ENCODE measurements at places on chromosomes 2 and 18. TPM values are rescaled to one million over a fixed set of nuclear protein-coding genes. Genes with fewer than 3 reads are reported as not detected.

Gene CROCC2
- 3.5 TPM for polyA plus RNA-seq

- no peak for DNase-seq
Measured at GRCh38 chr2:2824588-2824987, 493.5 kb upstream of the MYT1L start.

- DNase-seq: no peak
Measured at GRCh38 chr18:42024131-42024530, 69.1 kb downstream of the PIK3C3 start.

DNA sequence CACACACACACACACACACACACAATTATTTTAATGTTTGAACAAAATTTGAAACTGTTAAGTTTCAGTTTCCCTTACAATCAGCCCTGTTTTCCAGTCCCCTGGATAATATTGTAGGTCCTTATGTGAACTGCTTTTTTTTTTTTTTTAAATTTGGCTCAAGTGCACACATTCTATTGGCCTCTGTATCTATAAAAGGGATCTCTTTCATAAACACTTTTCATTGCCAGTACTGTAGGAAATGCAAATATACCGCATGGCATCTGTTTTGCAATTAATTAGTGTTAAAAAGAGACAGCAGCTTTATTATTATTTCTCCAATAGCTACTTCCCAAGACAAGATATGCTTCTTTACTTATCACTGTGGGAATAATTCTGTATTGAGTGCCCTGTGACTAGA is 738.7 kb downstream of the EPHA4 start:
- no peak for DNase-seq

Gene SLC4A5
- polyA plus RNA-seq: 9.9 TPM

GRCh38 chr2:144995482-144995881 is 475.6 kb upstream of the ZEB2 start:
- no peak for DNase-seq

Gene MEP1B
- 0.46 TPM for polyA plus RNA-seq

Gene LBH
- polyA plus RNA-seq: 174 TPM

DNA sequence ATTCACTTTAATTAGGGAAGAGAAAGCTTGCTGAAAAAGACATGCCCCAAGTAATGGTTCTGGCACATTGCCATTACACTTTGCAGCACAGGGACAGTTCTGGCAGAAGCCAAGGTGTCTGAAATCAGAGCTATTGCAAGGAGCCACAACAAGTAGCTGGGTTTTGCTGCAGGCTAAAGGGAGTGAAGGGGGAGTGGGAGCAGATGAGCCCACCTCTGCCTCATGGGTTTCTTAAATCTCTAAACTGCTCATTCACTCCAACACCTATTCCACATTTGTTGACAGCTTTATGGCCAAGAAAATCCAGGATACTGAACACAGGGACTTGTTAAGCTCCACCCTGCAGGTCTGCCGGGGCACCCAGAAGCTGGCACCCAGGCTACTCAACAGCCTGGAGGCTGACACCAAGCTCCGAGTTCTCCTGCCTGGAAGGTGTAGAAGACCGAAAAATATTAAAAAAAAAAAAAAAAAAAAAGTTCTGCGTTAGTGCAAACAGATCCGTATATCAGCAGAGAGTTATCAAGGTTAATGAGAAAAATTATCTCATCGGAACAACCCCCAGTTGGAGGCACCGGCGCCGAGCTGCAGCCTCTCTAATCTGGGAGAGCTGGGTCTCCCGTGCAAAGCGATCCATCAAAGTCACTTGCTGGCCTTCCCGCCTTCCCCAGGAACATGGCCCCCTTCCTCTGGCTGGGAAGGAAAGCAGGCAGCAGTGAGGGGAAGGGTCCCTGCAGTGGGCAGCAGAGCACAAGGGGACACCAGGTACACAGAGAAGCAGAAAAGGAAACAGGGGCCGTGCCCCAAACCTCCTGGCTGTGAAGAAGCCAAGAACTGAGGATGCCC is 123.7 kb downstream of the HNMT start:
- DNase-seq: peak; percentile 20

- no peak for DNase-seq
Measured at GRCh38 chr2:153474407-153474806, 4.2 kb downstream of the RPRM start.

DNA sequence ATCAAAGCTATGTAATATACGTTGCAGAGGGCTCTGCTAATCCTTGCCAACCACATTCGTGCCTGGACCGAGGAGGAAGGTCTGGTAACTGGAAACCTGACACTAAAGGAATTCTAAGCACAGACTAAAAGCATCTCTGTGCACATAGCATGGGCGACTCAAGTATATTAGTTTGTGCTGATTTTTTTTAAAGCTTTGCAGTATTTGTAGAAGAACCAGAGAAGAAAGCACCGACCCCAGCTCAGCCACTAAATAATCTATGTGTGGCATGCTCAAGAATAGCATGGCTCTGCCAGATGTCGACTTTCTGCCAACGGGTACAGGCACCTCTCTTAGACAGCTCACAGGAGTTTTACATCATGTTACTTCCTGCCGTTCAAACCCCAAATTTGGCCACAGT is 73.2 kb upstream of the NRP2 start:
- peak; percentile 21 for DNase-seq

Gene GALNT13
- 3.5 TPM for polyA plus RNA-seq

- DNase-seq: no peak
Measured at GRCh38 chr2:111221701-111222100, 101.0 kb downstream of the BCL2L11 start.

DNA sequence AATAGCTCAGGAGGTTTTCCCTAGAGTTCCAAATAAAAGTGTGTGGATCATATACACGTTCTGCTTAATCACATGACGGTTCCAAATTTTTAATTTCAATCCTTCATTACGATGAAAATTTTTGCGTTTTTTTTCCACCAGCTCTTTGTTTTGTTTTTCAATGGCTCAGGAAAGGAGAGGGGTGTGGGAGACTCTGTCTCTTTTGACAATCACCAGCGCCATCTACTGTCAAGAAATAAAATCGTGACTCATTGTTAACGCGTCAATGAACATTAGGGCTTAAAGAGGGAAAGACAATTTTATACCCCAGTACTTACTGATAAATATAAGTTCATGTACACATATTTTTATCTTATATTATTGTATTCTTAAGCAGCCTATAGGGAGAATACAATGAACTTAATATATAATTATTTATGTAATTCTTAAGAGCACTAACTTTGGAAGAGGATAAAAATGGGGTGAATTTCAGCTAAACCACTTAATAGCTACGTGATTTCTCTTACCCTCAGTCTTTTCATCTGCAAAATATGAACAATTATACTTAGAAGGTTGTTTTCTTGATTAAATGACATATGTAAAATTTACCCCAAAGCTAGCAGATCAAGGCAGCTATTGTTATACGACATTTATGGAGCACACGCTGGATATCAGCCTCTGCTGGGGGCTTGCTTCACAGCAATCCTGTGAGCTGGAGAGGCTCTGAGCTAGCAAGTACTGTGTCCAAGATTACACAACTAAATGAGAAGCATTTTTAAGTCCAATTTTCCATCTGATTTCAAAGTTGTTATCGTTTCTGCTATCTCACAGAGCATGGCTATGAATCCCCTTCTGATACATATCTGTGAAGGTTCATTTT is 47.4 kb upstream of the RMDN2 start:
- DNase-seq: peak; percentile 62

Gene DYNC2LI1
- 110 TPM for polyA plus RNA-seq

- DNase-seq: no peak
Measured at GRCh38 chr2:170525566-170525900, 189.6 kb upstream of the SP5 start.

GRCh38 chr2:175015340-175015739 is 10.2 kb upstream of the CHN1 start:
- DNase-seq: no peak

DNA sequence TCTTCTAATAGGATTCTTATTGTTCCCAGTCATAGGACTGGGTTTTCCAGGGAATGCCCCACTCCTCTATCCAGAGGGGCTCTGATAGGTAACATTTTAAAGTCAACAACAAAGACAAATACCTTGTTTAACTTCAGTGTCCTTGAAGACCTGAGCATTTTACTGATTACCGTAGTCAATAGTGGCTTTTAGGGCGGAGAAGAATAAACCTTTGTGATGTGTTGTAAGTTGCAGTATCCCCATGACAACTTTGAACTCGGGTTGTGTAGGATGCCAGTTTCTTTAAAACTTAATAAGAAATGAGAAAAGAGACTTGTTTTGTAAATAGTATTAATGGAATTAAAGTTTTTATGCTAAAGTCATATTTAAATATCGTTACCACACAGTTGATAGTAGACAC is 6.0 kb downstream of the GATA6 start:
- DNase-seq: no peak

Gene BCL2
- polyA plus RNA-seq: 11.6 TPM

- DNase-seq: no peak
Measured at GRCh38 chr2:9018534-9018933, 15.1 kb upstream of the MBOAT2 start.

Gene DAPL1
- not detected for polyA plus RNA-seq

DNA sequence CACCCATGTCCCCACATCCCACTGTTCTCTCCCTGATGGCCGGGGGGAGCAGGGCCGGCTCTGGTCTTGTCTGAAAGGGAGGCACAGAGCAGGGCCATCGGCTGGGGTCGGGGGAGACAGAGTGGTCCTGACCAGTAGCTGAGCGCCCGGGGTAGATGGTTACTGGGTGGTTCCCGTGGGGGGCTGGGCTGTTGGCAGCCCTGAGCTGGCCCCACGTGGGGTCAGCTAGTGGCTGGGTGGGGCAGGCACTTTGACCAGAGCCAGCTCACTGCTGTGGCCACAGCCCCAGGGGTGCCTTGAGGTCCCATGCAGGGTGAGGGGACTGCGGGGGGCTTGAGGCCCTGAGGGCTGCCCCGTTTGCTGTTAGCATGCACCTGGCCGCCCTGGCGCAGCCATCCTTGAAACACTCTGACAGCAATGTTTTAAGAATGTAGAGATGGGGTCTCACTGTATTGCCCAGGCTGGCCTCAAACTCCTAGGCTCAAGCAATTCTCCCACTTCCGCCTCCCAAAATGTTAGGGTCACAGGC is 12.3 kb upstream of the NEU4 start:
- DNase-seq: no peak

GRCh38 chr2:30030361-30030760 is 109.0 kb upstream of the ALK start:
- DNase-seq: peak; percentile 21

GRCh38 chr2:11726384-11726783 is 20.0 kb upstream of the LPIN1 start:
- no peak for DNase-seq

DNA sequence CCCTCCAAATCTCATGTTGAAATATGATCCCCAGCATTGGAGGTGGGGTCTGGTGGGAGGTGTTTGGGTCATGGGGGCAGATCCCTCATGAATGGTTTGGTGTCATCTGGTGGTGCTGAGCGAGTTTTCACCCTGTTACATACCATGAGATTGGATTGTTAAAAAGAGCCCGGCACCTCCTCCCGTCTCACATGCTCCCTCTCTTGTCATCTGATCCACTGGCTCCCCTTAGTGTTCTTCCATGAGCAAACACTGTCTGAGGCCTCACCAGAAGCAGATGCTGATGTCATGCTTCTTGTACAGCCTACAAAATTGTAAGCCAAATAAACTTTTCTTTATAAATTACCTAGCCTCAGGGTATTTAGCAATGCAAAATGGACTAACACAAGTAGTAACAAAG is 405.0 kb upstream of the SLC39A10 start:
- no peak for DNase-seq

DNA sequence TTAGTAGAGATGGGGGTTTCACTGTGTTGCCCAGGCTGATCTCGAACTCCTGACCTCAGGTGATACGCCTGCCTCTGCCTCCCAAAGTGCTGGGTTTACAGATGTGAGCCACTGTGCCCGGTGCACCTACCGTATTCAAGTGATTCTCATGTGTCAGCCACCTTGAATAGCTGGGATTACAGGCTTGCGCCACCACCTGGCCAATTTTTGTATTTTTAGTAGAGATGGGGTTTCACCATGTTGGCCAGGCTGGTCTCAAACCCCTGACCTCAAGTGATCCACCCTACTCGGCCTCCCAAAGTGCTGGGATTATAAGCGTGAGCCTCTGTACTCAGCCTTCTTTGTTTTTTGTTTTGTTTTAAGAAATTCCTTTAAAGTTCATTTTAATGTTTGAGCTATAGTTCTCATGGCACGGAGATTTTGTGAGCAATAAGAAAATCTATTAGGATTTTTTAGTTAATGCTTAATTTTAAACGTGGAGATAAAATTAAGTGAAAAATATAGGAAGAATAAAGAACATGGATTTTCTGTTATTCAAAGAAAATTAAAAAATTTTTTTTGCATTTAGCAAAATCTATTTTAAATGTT is 242.6 kb downstream of the PHLPP1 start:
- no peak for DNase-seq

DNA sequence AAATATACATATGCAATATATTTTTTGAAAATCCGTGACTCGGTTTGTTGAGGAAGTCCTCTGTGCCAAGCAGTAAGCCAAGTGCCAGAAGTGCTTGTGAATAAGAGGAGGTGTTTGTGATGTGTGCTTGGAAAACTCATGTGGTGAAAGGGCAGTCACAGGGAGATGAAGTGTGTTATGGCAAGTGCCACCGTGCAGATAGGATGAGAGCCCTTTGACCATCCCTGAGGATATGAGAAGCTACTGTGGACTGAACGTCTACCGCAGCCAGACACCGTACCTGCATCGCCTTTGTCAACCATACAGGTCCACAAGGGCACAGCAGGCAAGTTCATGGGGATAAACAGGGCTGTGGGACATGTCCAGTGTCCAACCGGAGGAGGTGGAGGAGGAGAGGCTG is 288.9 kb upstream of the MYT1L start:
- no peak for DNase-seq

DNA sequence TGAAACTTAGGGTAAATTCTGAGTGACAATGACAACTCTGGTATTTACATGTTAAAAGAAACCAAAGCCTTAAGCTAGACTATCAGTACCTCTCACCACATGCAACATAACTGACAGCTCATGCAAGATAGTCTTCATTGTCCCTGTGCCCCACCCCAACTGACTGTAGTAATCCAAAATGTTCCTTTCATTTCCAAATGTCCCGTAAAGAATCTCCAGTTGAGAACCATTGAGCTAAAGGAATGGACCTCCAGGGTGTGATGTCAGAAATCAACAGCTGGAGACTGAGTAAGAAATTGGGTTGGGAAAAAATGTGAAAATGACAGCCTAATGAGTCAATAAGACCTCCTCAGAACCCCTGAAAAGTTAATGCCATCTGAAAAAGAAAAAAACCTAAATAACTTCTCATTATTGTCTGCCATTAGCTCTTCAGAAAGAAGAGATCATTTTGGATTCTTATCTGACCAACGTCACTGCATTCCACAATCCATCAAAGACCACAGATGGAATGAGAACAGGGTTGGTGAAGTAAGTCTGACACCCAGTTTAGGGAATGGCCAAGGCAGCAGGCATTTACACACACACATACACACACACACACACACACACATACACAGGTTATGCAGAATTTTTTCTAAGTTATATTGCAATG is 51.7 kb upstream of the ACVR2A start:
- DNase-seq: no peak

- no peak for DNase-seq
Measured at GRCh38 chr2:214193943-214194342, 216.9 kb upstream of the VWC2L start.

Gene CDH2
- polyA plus RNA-seq: 6.8 TPM

Gene COBLL1
- polyA plus RNA-seq: 21.5 TPM

DNA sequence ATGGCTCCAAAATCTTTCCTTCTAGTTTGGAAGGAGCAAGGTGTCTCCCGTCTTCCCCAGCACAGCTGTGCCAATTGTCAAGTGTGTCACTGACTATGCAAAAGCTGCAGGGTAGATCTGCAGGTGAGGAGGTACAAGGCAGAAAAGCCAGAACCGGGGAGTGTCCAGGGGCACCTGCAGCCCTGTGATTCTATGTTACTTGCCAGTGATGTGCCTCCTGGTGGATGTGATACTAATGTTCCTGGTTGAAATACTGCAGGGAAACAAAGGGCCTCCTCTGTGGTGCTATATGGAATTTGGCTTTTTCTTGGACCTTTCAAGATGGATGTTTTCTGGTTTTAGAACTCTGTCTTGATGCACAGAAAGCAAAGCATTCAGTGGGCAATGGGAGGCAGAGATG is 80.3 kb downstream of the ST6GAL2 start:
- DNase-seq: no peak

Data from right lung (tissue), 10 donors.